Activated CD8-positive, alpha-beta memory T cell treated with anti-CD3 and anti-CD28 coated beads, Interleukin-2, amount 50 U/mL, for 48 hours (primary cell): ENCODE measurements at places on chromosomes 2 and 18.

GRCh38 chr2:41910126-41910525 is 137.7 kb upstream of the PKDCC start:
- no peak for DNase-seq

- no peak for DNase-seq
These were observed 148.0 kb downstream of the UBR3 start for GRCh38 chr2:169975221-169975620.

- peak; percentile 34 for DNase-seq
These were observed 458.7 kb upstream of the HS6ST1 start for GRCh38 chr2:128777196-128778035.

DNA sequence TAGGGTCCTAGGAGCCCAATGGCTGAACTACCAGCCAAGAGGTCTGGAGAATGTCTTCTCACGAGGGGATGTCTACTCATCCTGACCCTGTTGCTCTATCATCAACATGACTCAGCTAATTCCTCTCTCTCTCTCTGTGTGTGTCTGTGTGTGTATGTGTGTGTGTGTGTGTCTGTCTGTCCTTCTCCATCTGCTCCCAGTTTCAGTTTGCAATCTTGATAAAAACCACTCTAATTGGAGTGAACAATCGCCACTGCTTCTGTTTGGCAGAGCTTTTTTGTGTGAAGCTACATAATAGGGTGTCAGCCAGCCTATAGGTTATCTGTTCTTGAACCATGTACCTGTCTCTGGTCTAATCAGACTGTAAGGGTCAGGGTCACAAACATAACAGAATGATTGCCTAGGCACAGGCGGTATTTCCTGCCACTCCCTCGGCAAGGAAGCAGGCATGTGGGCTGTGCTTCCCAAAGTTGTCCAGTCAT is 219.8 kb downstream of the SH3BP4 start:
- DNase-seq = no peak

DNA sequence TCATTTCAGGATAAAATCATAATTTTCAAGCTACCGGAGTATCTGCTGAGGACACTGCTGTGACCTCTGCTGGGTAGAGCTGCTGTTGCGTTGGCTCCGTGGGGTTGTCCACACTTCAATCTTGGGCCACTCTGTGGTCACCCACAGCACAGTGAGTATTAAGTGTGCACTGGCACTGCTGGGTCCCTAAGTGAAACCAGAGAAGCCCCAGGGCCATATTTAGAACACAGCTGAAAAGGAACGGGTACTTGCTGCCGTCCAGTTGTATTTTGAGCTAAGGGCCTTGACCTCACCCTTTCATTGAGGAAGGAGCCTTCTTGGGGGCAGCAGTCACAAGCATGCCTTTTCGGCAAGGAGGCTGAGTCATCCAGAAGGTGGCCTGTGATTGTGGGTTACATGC is 10.1 kb downstream of the SLC9A4 start:
- no peak for DNase-seq
